ENCODE measurements at places on chromosomes 12 and 14. TPM values are rescaled to one million over a fixed set of nuclear protein-coding genes. Genes with fewer than 3 reads are reported as not detected.

- DNase-seq = no peak
These were observed 34.9 kb upstream of the FAM222A start for GRCh38 chr12:109678719-109679118.

- DNase-seq = peak; percentile 51
These were observed 25.1 kb upstream of the RPLP0 start for GRCh38 chr12:120225852-120226640.

DNA sequence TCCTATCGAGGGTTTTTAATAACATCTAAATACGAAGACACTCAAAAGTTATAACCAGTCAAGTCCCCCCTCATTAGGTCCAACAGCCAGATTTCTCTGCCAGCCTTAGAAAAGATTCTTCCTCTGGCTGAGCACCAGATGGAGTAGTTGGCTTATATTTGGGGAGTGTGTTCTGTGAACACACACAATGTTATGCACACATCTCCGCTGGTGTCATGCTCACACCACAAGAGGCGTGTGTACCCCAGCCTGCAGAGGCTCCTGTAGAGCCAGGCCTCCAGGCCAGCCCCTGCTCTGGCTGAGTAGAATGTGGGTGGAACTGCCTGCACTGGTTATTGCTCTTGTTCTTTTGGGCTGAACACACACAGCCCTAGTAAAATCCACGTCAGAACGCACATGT, 64.0 kb downstream of the PIWIL1 start:
- no peak for DNase-seq

DNA sequence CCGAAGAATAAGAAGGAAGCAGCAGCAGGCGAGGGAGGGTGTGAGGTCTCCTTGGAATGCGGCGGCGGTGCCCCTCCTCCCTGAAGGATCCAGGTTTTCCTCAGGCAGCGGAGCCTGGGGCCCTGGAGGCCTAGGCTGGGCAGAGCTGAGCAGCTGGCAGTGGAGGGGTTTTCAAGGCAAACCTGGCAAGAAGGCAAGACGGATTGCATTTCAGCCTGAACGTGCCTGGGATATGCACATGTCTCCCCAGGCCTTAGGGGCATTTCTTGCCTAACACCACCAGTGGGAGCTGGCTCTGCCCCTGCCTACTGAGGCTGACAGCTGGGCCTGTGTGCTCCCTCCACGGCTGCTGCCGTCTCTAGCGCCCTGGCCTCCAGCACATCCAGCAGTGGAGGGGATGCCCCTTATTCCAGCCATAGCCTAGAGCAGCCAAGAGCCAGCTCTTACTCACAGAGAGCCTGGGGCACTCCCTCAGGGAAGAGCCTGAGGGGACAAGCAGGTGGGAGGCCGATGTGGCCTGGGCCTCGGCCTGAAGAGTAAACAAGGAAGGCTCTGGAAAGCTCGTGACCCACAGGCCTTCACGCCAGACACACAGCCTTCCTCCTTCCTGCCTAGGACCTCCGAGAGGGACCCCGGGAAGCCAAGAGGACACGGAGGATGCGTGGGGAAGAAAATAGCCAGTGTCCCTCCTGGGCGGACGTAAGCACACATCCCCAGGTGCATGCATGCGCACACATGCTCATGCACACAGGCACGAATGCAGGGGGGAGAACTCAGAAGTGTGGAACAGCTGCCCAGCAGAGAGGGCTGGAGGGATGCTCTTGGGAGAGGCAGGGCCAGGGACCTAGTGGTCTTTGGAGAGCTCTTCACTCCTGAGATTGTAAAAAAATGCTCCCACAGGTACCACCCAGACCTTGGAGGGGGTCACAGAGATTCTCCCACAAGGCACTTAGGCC, 23.0 kb upstream of the EIF2B2 start:
- no peak for DNase-seq

DNA sequence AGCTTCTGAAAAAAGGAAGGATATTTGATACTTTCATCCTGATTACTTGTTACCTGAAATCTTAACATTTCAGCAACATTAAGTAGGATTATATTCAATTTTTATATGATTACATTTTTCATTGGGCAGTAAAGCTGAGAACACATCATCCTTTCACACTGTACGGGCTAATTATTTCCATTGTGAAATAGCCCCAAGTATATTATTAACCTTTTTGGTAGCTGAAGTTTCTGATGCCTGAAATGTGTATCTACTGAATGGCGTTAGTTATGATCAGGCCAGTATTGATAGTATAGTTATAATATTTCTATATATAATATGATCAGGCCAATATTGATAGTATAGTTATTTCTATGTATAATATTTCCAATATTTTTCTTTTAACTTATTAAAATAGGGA, 10.1 kb downstream of the SPATS2 start:
- no peak for DNase-seq

GRCh38 chr12:126482238-126482889, 1417.1 kb downstream of the AACS start:
- no peak for DNase-seq

GRCh38 chr14:94543449-94544124, 17.7 kb upstream of the SERPINA4 start:
- no peak for DNase-seq

PLEKHD1 gene
- total RNA-seq = 0.05 TPM

VRTN gene
- not detected for total RNA-seq

ABHD4 gene
- 10.0 TPM for total RNA-seq

XPOT gene
- 153 TPM for total RNA-seq

MGAT4C gene
- not detected for total RNA-seq

ERP29 gene
- total RNA-seq = 104 TPM

SDR9C7 gene
- total RNA-seq = not detected
